ENCODE measurements at places on chromosomes 3 and 15.

- no peak for DNase-seq
Measured at GRCh38 chr3:125340121-125340520, 35.0 kb downstream of the ZNF148 start.

GRCh38 chr3:168003911-168004310, 91.8 kb downstream of the GOLIM4 start:
- no peak for DNase-seq

- DNase-seq = no peak
Measured at GRCh38 chr3:126116526-126116925, 32.6 kb upstream of the SLC41A3 start.

GRCh38 chr3:178964551-178964950, 107.1 kb downstream of the ZMAT3 start:
- DNase-seq = no peak

DNA sequence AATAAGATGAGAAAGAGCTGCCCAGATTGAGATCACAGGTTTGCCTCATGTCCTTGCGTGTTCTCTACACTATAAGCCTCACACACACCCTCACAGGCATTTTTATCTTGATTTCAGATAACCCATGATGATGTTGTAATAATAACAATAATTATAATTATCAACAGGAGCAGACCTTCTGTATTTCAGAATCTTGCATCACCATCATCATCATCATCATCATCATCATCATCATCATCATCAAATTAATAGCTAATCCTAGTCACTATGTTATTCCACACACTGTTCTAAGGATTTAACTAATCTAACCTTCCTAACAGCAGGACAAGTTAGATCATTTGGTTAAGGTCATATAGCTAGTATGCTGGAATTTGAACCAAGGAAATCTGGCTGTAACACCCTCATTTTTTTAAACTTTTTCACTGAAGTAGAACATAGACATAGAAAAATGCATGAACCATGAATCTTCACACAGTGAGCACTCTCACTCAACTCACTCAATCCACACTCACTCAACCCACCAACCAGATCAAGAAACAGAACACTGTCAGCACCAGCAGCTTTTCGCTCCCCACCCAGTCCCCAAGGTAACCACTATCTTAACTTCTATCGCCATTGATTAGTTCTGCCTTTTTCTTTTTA, 1.8 kb upstream of the SH2D7 start:
- no peak for DNase-seq

DNA sequence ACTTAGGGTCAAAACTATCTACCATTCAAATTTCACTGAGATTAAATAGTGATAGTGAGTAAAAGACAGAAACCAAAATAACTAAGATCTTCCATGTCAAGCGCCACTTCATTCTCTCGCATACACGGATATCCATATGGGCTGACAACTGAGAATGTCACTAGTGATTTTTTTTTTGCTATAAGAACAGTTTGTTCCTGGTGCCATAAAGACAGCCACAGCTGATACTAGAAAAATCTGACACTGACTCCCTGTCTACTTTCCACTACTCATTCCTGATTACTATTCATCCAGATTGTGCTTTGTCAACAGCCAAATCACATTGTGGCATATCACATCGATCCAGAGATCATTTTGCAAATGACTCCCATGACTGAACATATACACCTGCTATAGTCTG, 45.8 kb upstream of the CDAN1 start:
- DNase-seq = no peak

GRCh38 chr15:67039384-67040075, 25.9 kb upstream of the SMAD3 start:
- no peak for DNase-seq

GRCh38 chr3:170270282-170270881, 48.2 kb downstream of the PRKCI start:
- no peak for DNase-seq

- no peak for DNase-seq
Measured at GRCh38 chr15:66948294-66948693, 117.1 kb upstream of the SMAD3 start.

DNA sequence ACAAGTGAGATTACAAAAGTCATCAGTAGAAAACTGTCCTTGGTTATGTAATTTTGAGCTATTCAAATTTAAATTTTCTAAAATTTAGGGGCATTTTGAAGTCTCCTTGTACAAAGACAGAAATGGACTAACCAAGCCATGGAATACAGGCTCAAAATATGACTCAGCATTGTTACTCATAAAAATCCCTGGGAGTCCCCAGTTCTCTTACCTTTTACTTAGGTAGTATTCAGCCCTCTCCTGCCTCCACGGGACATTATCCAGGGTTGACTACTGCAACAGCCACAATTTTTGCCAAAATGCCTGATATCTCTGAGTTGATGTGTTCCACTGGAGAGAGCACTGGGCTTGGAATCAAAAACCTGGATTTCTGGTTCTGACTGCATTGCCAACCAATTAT, 25.0 kb downstream of the CLDN18 start:
- no peak for DNase-seq

GRCh38 chr15:86328658-86329057, 249.0 kb downstream of the AGBL1 start:
- no peak for DNase-seq

- no peak for DNase-seq
Measured at GRCh38 chr15:86125775-86126174, 46.1 kb downstream of the AGBL1 start.

GRCh38 chr3:127258733-127259132, 29.1 kb downstream of the PRR20G start:
- DNase-seq = no peak

DNA sequence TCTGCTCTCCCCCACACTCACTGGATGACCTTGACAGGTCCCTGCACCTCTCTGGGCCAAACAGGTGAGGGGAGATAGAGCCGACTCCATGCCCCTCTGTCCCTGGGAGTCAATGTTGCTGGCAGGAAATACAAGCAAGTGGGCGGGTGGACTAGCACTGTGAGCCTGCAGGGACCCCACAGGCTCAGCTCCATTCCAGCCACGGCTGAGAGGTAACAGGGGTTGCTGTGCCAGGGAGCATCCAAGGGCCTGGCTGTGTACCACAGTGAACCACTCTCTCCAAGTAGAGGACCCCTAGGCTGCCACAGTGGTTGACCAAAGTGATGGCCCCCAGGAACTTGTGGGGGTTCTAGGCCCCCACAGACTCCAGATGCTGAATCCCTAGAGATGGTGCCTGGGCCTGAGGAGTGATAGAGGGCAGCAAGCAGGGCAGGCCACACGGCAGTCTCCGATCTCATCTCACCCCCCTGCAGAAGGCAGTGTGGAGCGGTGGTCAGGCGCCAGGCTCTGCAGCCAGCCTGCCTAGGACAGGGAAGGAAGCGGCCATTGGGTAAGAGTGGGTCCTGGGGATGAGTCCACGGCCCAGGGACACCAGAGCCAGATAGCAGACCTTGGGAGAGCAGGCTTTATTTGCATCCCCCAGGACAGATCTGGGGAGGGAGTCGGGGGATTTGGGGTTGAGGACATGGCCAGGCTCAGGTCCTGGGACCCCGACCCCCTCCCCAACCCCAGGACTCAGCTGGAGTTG, 3.2 kb downstream of the TNNC1 start:
- no peak for DNase-seq

- no peak for DNase-seq
Measured at GRCh38 chr15:96408591-96409183, 78.2 kb downstream of the NR2F2 start.

GRCh38 chr15:32646291-32646690, 4.8 kb downstream of the SCG5 start:
- DNase-seq = no peak

GRCh38 chr15:51416129-51416528, 74.7 kb downstream of the GLDN start:
- no peak for DNase-seq

DNA sequence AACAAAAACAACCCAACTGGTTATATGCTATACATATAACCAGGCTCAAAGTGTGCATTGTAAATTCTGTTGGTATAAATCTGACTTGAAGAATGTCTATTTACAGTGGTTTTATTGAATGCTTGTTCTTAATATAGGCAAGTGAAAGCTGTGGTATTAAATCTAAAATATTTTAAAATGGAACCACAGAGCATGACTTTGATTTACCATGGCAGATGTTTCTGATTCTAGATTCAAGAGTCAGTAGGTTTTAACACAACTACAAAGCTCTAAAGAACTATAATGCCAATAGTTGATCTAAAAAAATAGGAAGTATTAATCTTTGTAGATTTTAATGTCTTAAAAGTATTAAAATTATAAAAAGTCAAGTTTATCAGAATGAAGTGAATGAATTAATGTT, 141.9 kb upstream of the PLSCR5 start:
- DNase-seq = no peak
